ENCODE measurements at places on chromosomes 5 and 9.

DNA sequence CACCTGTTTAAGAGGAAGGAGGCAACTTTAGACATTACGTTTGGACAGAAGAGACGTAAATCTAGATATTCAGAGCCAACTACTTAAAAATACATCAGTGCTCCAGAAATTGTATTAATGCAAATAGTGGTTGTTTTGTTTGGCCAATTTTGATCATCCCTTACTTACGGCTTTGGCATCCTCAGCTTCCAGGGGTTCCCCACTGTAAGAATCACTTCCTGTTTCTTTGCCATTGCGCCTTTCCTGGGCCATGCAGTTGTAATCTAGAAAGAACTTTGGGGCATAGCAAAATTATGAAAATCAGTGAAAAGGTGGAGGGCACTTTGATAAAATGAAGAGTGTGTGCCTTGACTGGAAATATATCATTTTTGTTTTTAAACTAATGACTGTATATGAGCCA, 537.2 kb upstream of the TLE4 start:
- no peak for DNase-seq

DNA sequence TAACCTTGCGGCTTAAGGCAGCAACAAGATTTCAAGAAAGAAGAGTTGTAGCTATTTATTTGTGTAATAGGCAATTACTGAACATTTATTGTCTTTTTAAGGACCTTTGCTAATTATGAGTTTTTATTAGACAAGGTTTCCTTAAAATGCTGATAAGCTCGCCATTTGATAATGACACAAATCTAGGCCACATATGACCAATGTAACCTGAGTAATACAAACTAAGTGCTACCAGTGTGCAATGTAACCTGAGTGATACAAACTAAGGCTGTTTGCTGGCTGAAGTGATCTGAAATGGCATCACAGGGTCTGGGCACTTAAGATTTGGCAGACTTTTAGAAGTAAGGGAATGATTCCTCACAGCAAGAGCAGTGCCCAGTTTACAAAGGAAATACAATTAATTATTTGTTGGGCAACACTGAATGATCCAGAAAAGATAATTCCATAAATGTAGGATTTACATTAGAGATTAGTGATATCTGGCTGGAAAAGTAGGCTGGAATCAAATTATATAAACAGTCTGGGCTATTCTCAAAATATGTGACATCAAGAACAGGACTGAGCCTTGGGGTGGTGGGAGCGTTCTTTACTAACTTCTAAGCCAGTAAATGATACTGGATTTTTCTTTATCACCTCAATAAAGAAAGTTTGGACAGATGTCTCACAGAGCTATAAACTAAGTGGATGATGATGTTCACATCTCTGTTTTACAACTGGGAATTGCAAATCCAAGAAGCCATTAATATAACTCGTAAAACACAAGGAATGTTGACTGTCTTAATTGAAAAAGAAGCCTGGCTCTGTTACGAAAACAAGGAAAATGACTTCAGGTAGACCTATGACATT, 54.8 kb downstream of the MRPS27 start:
- no peak for DNase-seq

DNA sequence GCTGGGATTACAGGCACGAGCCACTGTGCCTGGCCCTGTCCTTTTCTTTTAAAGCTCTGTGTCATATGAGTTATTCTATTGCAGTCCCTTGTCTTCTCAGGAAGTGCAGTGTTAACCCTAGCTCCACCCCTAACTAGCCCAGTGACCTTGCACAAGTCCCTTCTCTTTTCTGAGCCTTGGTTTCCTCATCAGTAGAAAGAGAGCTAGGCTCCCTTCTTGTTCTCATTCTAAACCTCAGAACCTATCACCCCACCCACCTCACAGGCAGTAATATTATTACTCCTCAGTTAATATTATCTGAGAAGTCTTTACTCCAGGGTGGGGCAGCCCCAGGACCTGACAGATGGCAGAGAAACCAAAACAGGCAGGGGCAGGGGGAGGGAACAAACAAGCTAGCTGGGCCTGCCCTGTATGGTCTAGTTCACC, 7.2 kb downstream of the CYFIP2 start:
- DNase-seq, result no peak

- no peak for DNase-seq
Measured at GRCh38 chr5:10481241-10481935, 39.7 kb downstream of the ROPN1L start.

- DNase-seq, result no peak
Measured at GRCh38 chr9:27542508-27542907, 12.9 kb upstream of the MOB3B start.

GRCh38 chr5:55173687-55174230, 782 bp upstream of the CDC20B start:
- DNase-seq, result no peak

DNA sequence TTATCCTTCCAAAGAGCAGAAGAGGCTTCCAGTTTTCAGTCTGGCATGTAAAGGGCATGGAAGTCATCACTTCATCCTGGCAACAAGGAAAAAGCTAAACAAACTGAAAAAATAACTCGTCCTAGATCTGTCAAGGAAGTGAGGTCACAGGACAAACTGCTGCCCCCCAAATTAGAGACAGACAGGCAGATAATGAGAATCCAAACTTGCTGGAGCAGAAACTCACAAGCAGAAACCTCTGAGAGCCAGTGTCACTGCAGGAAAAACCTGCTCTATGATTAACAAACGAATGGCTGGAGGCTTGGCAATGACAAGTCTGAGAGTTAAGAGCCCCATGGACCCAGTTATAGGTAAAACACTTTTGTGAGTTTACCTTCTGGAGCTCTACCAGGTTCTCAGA, 18.9 kb upstream of the MLANA start:
- no peak for DNase-seq

Data from activated T-helper 1 cell treated with Interleukin-2 at 50 U/mL for 16 hours (primary cell).